ENCODE measurements at places on chromosomes 16 and 17. TPM values are rescaled to one million over a fixed set of nuclear protein-coding genes. Genes with fewer than 3 reads are reported as not detected.

Gene OR4D1
- total RNA-seq = not detected

Gene PRAC1
- not detected for total RNA-seq

Gene FLYWCH1
- total RNA-seq = 38.0 TPM

Gene CHST6
- 0.16 TPM for total RNA-seq

Gene CLCN7
- 65.9 TPM for total RNA-seq

Gene DOC2B
- under 0.01 TPM for total RNA-seq

Gene BRCA1
- total RNA-seq = 6.6 TPM

Gene FZD2
- 18.1 TPM for total RNA-seq

Gene CACNG5
- not detected for total RNA-seq

Gene CCR7
- total RNA-seq = not detected

Gene MYLK3
- 0.34 TPM for total RNA-seq

Gene SPHK1
- 18.4 TPM for total RNA-seq

Gene DHRS7C
- total RNA-seq = not detected

Gene HEXIM2
- 13.8 TPM for total RNA-seq

Gene P2RX5
- 0.43 TPM for total RNA-seq

Gene EFCAB5
- total RNA-seq = 1.1 TPM

Gene RGS11
- total RNA-seq = 1.4 TPM

Gene EMC6
- total RNA-seq = 8.0 TPM

Gene HBA2
- not detected for total RNA-seq

Measured in bronchial smooth muscle cell (primary cell).